Stimulated activated CD4-positive, alpha-beta T cell treated with anti-CD3 and anti-CD28 coated beads, Interleukin-15, amount 100 ng/mL, for 48 hours (primary cell): ENCODE measurements at places on chromosomes 4 and X.

GRCh38 chr4:38050560-38051350, 90.6 kb downstream of the PTTG2 start:
- no peak for DNase-seq

DNA sequence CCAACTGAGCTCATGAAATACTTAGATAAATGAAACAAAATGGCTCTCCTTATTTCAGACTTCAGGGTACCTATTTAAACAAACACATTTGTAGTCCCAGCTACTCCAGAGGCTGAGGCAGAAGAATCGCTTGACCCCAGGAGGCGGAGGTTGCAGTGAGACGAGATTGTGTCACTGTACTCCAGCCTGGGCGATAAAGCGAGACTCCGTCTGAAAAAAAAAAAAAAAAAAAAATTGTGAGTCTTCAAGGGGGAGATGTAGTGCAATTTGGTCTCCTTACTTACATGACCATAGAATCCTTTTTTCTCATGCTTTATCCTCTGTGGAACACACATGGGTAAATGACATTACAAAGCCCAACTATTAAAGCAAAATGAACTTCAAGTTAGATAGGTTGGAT, 2.3 kb upstream of the ADAMTS3 start:
- no peak for DNase-seq

GRCh38 chrX:135984791-135985156, 461 bp upstream of the SLC9A6 start:
- no peak for DNase-seq

DNA sequence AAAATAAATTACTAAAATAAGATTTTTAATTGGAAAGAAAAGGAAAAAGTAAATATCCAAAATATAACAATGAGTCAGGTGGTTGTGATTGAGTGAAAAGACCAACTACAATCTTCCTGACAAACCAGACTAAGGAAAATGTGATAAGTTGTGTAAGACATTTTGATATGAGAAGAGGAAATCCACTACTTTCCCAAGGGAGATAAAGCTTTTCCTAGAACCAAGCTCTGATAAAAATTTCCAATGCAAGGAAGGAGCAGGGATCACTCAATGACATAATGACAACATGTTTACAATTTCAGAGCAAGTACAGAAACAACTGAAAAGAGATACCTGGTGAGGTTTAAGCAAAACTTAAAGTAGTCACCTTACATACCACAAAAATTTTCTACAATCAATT, 305.1 kb upstream of the RASGEF1B start:
- DNase-seq: no peak

GRCh38 chr4:26175006-26175786, 145.6 kb upstream of the RBPJ start:
- no peak for DNase-seq

DNA sequence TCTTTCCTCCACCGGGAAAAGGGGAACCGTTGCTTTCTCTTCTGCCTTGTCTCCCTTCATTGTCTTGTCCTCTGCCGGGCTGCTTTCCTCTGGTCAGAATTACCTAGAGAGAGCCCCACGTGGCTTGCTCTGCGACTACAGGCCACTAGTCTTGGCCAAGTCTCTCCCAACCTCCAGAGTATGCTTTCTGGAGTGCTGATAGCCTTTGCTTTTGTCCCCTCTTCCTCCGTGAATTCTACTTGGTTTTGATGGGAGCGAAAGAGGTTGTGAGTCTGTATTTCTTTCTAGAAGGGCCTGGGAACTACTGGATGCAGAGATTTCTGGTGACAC, 5.3 kb upstream of the POU4F2 start:
- DNase-seq: no peak

DNA sequence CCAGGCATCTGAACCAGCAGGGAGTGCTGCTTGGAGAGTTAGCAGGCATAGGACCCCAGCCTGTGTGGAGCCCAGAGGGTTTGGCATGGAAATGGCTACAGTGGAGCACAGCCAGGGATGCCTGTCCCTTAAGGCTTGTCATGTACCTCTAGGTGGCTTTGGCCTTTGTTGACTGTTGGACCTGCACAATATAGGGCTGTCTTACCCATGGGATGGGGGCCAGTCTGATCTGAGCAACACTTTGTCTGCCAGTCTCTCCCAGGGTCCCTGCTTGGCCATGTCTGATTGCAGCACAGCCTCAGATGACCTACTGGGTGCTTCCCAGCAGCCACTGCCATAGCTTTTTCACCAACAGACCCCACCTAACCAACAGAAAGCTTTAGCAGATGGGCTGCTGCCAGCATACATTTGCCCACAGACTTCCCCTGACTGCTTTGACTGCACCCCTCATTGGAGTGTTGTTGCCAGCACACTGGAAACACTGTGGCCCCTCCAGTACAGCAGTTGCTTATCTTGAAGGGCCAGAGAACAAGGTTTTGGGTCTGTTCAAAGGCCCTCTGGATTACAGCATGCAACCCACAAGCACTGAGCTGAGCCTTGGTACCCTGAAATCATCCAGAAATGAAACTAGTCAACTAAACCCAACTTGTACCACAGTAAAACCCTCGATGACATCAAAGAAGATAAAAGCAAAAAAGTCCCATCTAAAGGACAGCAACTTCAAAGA, 22.1 kb downstream of the ANAPC10 start:
- DNase-seq: no peak

DNA sequence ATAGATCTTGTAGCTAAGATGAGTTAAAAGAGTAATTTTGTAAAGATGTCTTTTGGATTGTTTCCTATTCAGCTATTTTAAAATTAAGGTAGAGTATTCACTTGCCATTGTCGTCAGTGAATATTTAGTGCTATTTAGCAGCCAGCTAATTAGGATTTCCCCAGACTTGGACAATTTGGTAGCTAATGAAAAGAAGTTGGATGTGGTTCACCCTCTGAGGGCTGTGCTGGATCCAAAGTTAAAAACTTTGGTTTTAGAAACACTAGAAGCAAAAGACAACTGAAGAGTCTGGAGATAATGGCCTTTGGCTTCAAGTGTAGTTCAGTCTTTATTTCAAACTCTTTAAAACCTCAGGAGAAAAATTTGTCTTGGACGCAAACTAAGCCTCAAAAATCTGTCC, 41.3 kb downstream of the ATG4A start:
- DNase-seq: no peak
